ENCODE measurements at places on chromosomes 2 and 18. TPM values are rescaled to one million over a fixed set of nuclear protein-coding genes. Genes with fewer than 3 reads are reported as not detected.

Gene PPP1R1C
- polyA plus RNA-seq: not detected

GRCh38 chr18:76524477-76524876 lies 29.4 kb upstream of the ZNF516 start:
- H3K27ac ChIP-seq: no peak overlapping the region
- peaks cover 9% of the 10 kb centered on the region for H3K4me1 ChIP-seq
- H3K27me3 ChIP-seq: peaks cover 6% of the 10 kb centered on the region
- H3K36me3 ChIP-seq: no peaks in the 10 kb centered on the region
- DNase-seq: no peak

DNA sequence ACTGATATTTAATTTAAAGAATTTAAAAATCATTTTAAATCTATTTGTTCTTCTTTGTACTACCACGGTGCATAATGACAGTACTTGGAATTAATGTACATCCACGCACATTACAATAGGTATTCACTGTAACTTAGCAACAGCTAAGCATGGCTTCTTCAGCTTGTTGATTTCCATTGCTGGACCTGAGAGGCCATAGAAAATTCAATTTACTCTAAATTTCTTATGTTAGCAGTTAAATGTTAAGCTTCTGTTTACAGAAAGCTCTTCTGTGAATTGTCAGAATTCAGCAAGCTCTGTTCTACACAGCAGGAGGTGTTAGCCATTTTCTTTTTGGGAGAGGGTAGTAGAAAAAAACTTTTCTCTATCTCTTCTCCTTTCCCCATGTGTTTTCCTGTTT lies 1149.3 kb upstream of the CDH2 start:
- no peaks in the 10 kb centered on the region for H3K4me1 ChIP-seq
- H3K27me3 ChIP-seq: no peaks in the 10 kb centered on the region
- H3K36me3 ChIP-seq: no peaks in the 10 kb centered on the region

Gene IL36B
- polyA plus RNA-seq: not detected

DNA sequence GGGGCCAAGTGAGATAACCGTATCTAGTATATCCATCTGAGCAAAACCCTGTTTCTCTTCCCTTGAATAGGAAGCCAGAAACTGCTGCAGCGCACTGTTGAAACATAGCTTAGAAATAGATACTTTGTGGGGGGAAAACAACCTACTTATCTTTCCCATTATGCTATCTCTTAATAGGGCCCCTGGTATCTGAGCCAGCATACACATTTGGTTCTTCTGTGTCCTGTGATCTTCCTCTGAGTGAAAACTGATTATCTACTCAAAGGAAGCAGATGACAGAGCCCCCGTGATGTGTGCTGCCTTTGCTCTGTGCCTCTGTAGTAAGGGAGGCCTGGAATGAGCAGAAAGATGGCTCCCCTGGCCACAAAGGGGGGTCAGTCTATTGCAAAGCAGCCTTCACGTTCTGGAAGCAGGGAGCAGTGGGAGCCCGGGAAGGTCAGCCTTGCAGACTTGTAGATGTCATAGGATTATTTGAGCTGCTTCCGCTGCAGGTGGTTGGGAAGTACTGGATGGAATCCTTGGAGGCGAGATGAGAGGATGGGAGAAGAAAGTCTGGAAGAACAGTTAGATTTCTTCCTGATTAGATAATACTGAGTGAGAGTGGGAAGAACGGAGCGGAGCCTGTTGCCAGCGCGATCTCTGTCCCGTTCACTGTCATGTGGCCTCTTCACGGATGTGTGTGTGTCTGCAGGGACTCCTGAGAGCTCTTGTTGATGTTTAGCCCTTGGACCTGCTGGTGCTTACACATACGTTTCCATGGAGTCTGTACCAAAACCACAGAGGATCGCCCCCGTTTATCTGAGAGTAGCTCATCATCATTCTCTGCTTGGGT lies 150.1 kb downstream of the AGAP1 start:
- no peak overlapping the region for H3K27ac ChIP-seq
- H3K27me3 ChIP-seq: peaks cover 3% of the 10 kb centered on the region
- H3K4me1 ChIP-seq: no peaks in the 10 kb centered on the region
- H3K36me3 ChIP-seq: no peaks in the 10 kb centered on the region
